ENCODE measurements at places on chromosomes 2 and 18.

GRCh38 chr2:55962915-55963314 is 39.3 kb upstream of the EFEMP1 start:
- DNase-seq: no peak

GRCh38 chr2:120945832-120946499 is 210.3 kb downstream of the GLI2 start:
- no peak for DNase-seq

DNA sequence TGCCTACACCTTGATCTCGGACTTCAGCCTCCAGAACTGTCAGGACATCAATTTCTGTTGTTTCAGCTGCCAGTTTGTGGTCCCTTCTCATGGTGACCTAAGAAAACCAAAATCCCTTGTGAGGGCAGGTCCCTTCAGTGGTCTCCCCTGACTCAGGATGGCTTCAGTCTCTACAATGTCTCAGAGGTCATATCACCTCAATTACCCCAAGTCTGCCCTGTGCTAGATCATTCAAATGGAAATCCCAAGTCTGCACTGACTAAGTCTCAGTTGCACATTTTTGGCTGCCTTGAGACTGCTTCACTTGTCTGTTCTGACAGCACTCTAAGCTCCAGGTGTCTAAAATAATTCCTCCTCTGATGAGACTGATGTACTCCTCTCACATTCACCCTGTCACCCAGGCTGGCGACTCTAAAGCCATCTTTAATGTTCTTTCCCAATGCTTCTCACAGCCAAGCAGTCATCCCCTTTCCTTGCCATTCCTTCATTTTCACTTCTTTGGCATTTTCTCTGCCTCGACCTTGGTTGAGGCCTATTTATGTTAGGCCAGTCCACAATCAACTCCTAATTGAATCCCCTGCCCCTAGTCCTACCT is 470.8 kb downstream of the DLGAP1 start:
- no peak for DNase-seq

GRCh38 chr18:21257386-21257785 is 15.4 kb downstream of the GREB1L start:
- DNase-seq: no peak

- no peak for DNase-seq
These were observed 41.4 kb upstream of the RPL31 start for GRCh38 chr2:100960688-100961087.

- DNase-seq: no peak
These were observed 22.9 kb upstream of the ASB1 start for GRCh38 chr2:238403632-238404405.

Data from NCI-H1105 (cell line).